Activated CD4-positive, alpha-beta memory T cell treated with anti-CD3 and anti-CD28 coated beads, Interleukin-2, amount 10 ng/mL, durations not matched to agents 7 days and 5 days (primary cell): ENCODE measurements at places on chromosomes 6 and 20. TPM values are rescaled to one million over a fixed set of nuclear protein-coding genes. Genes with fewer than 3 reads are reported as not detected.

- no peak for DNase-seq
- no peak overlapping the region for H3K4me3 ChIP-seq
- H3K4me1 ChIP-seq: no peaks in the 10 kb centered on the region
- no peak overlapping the region for H3K27ac ChIP-seq
- no peaks in the 10 kb centered on the region for H3K27me3 ChIP-seq
Observed at GRCh38 chr6:5592886-5593519, 331.7 kb downstream of the FARS2 start.

GRCh38 chr20:46071573-46071972, 18.2 kb downstream of the NCOA5 start:
- peaks cover 4% of the 10 kb centered on the region for H3K4me1 ChIP-seq
- no peak overlapping the region for H3K4me3 ChIP-seq
- H3K27me3 ChIP-seq: no peaks in the 10 kb centered on the region
- DNase-seq: no peak
- H3K27ac ChIP-seq: no peak overlapping the region

GRCh38 chr20:58744836-58745235, 52.2 kb downstream of the NPEPL1 start:
- H3K27me3 ChIP-seq: peaks cover 24% of the 10 kb centered on the region
- no peak overlapping the region for H3K4me3 ChIP-seq
- DNase-seq: no peak
- H3K4me1 ChIP-seq: no peaks in the 10 kb centered on the region
- H3K36me3 ChIP-seq: no peaks in the 10 kb centered on the region

DNA sequence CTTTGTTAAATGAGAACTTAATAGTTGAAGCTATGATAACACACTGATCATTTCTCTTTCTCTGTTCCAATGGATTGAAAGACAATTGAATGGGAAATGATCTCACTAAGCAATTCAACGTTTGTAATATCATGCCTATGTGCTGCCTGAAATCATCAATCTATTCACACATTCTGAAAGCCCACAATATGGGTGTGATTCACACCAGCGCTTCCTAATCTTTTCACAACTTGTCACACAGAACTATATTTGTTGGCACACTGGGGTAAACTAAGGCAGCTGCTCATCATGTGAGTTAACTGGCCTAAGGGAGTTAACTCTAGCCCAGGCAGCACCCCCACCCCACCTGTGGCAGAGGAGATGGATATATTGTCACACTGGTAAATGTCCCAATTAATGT, 37.1 kb upstream of the UTRN start:
- H3K27me3 ChIP-seq: peaks cover 11% of the 10 kb centered on the region
- DNase-seq: no peak
- no peak overlapping the region for H3K4me3 ChIP-seq
- no peak overlapping the region for H3K27ac ChIP-seq
- H3K4me1 ChIP-seq: peaks cover 25% of the 10 kb centered on the region

Gene HS3ST5
- total RNA-seq: not detected

Gene HLA-B
- 5,157 TPM for total RNA-seq

Gene RRP36
- total RNA-seq: 59.2 TPM

- no peak overlapping the region for H3K27ac ChIP-seq
- no peak for DNase-seq
- H3K27me3 ChIP-seq: peaks cover 10% of the 10 kb centered on the region
- H3K36me3 ChIP-seq: no peaks in the 10 kb centered on the region
- no peak overlapping the region for H3K4me3 ChIP-seq
- peaks cover 8% of the 10 kb centered on the region for H3K4me1 ChIP-seq
Observed at GRCh38 chr20:45181639-45182038, 6.9 kb downstream of the PI3 start.

GRCh38 chr6:69622230-69622629, 174.6 kb downstream of the LMBRD1 start:
- H3K27me3 ChIP-seq: peaks cover 15% of the 10 kb centered on the region
- no peaks in the 10 kb centered on the region for H3K36me3 ChIP-seq
- H3K27ac ChIP-seq: no peak overlapping the region
- no peak for DNase-seq
- no peaks in the 10 kb centered on the region for H3K4me1 ChIP-seq

GRCh38 chr6:156943816-156944215, 166.6 kb downstream of the ARID1B start:
- H3K27me3 ChIP-seq: no peaks in the 10 kb centered on the region
- no peak overlapping the region for H3K27ac ChIP-seq
- no peak overlapping the region for H3K4me3 ChIP-seq
- peaks cover 2% of the 10 kb centered on the region for H3K4me1 ChIP-seq

DNA sequence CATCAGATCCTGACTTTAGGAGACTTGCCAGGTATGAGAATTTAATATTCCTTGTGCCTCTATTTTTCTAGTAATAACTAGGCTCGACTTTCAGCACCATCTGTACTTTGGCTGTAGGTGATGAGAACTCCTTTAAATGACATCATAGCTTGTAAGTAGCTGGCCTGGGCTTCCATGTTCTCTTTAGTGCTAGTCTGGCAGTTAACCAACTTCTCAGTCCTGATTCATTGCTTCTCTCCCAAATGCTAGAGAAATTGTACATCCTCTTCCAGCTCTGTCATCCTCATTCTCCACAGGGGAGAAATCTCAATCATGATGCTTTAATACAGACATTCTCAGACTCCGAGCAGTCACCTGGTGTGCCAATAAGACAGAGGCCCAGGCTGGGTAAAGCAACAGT, 143.5 kb upstream of the MOCS1 start:
- no peak for DNase-seq
- H3K4me1 ChIP-seq: no peaks in the 10 kb centered on the region
- no peaks in the 10 kb centered on the region for H3K36me3 ChIP-seq
- H3K27me3 ChIP-seq: no peaks in the 10 kb centered on the region
- H3K27ac ChIP-seq: no peak overlapping the region

DNA sequence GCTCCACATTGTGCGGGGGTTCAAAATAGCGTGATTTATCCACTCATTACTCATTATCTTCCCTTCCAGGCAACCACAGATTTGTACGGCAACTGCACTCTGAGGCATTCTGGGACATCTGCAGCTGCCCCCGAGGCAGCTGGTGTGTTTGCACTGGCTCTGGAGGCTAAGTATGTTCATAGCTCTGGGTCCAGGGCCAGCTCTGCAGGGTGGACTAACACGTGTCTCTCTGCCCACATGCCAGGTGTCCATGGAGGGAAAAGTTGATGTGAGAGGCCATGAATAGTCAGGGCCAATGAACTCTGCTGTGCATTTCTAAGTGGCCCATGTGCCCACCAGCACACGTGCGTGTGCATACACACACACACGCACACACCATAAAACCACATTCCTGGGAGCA, 74.9 kb downstream of the BFSP1 start:
- no peaks in the 10 kb centered on the region for H3K36me3 ChIP-seq
- H3K4me1 ChIP-seq: peaks cover 4% of the 10 kb centered on the region
- no peak overlapping the region for H3K4me3 ChIP-seq
- no peak overlapping the region for H3K27ac ChIP-seq
- no peak for DNase-seq

- H3K27ac ChIP-seq: no peak overlapping the region
- no peaks in the 10 kb centered on the region for H3K27me3 ChIP-seq
- H3K4me3 ChIP-seq: no peak overlapping the region
- H3K4me1 ChIP-seq: no peaks in the 10 kb centered on the region
Observed at GRCh38 chr20:55099251-55099650, 623.9 kb downstream of the DOK5 start.

DNA sequence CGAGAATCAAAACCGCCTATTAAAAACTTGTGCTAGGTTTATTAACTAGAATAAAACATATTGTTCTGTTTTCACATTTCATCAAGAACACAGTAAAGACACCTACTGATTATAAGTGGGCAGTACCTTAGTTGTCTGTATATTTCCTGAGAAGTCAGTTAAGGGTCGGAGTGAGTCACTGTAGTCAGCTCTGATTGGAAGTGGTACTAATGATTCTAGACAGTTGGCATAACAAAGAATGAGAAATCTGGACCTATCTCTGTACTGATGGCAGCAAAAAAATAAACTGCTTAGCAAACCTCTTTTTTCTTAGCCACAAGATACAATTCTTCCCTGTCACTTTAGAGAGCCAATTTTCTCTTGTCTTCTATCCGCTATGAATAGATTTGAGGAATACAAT, 387.3 kb upstream of the ADGRB3 start:
- no peaks in the 10 kb centered on the region for H3K36me3 ChIP-seq
- H3K4me3 ChIP-seq: no peak overlapping the region
- H3K27ac ChIP-seq: no peak overlapping the region
- no peaks in the 10 kb centered on the region for H3K4me1 ChIP-seq
- DNase-seq: no peak

- H3K36me3 ChIP-seq: no peaks in the 10 kb centered on the region
- H3K27ac ChIP-seq: no peak overlapping the region
- no peak for DNase-seq
- H3K4me1 ChIP-seq: peaks cover 36% of the 10 kb centered on the region
- no peaks in the 10 kb centered on the region for H3K27me3 ChIP-seq
Observed at GRCh38 chr6:135168766-135169165, 12.3 kb upstream of the MYB start.

Gene UBE2J1
- total RNA-seq: 36.9 TPM

GRCh38 chr6:23608931-23609435, 517.0 kb upstream of the NRSN1 start:
- H3K27me3 ChIP-seq: no peaks in the 10 kb centered on the region
- no peak overlapping the region for H3K4me3 ChIP-seq
- no peak for DNase-seq
- no peaks in the 10 kb centered on the region for H3K36me3 ChIP-seq

- no peak overlapping the region for H3K4me3 ChIP-seq
- no peak for DNase-seq
- H3K27ac ChIP-seq: no peak overlapping the region
- peaks cover 16% of the 10 kb centered on the region for H3K27me3 ChIP-seq
- H3K36me3 ChIP-seq: peaks cover 4% of the 10 kb centered on the region
Observed at GRCh38 chr20:46563860-46564221, 13.4 kb upstream of the OCSTAMP start.

DNA sequence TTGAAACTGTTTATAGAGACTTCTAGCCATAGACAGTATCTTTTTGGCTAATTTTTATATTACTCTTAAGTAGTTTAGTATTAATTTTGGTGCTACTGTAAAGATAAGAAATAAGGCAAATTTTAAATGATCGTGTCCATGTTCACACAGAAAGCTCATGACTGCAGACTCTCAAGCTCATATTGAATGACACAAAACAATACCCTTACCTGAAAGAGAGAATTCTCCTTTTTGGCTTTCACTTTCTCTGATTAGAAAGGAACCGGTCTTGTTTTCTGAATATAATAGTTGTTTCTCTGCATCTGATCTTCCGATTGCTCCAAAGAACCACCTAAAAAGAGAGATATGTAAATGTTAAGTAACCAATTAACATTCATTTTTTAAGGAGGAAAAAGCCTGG, 57.0 kb downstream of the FRK start:
- peaks cover 9% of the 10 kb centered on the region for H3K27me3 ChIP-seq
- no peak for DNase-seq
- H3K4me1 ChIP-seq: no peaks in the 10 kb centered on the region
- no peak overlapping the region for H3K27ac ChIP-seq

DNA sequence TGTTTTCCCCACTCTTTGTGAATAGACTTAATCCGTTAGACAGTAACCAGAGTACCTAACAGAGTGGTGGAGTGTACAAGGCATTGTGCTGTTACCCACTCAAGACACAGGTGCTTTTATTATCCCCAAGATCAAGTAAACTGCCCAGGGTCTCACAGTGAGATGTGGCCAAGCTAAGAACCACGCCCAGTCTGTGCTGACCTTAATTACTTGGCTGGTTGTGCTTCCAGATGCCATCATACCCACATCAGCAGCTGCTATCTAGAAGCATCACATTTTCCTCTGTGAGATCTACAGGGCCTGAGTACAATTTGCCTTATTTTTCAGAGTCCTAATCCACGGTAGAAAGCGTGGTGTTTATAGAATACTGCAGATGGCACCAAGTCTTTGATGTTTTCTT, 70.3 kb downstream of the GFRA4 start:
- no peak overlapping the region for H3K4me3 ChIP-seq
- H3K4me1 ChIP-seq: no peaks in the 10 kb centered on the region
- no peak overlapping the region for H3K27ac ChIP-seq
- H3K27me3 ChIP-seq: no peaks in the 10 kb centered on the region
- no peak for DNase-seq

GRCh38 chr6:106002005-106002404, 84.1 kb upstream of the PRDM1 start:
- H3K36me3 ChIP-seq: peaks cover 16% of the 10 kb centered on the region
- H3K27ac ChIP-seq: no peak overlapping the region
- DNase-seq: no peak
- H3K4me3 ChIP-seq: no peak overlapping the region
- H3K27me3 ChIP-seq: peaks cover 8% of the 10 kb centered on the region

- H3K27ac ChIP-seq: no peak overlapping the region
- no peaks in the 10 kb centered on the region for H3K36me3 ChIP-seq
- no peaks in the 10 kb centered on the region for H3K4me1 ChIP-seq
- DNase-seq: no peak
Observed at GRCh38 chr6:95687839-95688238, 110.5 kb downstream of the MANEA start.

- H3K36me3 ChIP-seq: no peaks in the 10 kb centered on the region
- no peak overlapping the region for H3K27ac ChIP-seq
- H3K4me1 ChIP-seq: no peaks in the 10 kb centered on the region
- H3K4me3 ChIP-seq: no peak overlapping the region
- DNase-seq: no peak
Observed at GRCh38 chr6:72218125-72218524, 331.8 kb downstream of the RIMS1 start.

- H3K4me3 ChIP-seq: no peak overlapping the region
- DNase-seq: no peak
- H3K27ac ChIP-seq: no peak overlapping the region
- H3K27me3 ChIP-seq: peaks cover 20% of the 10 kb centered on the region
Observed at GRCh38 chr20:58550275-58551059, 35.3 kb upstream of the APCDD1L start.

Gene CSNK2B
- 212 TPM for total RNA-seq

- peaks cover 20% of the 10 kb centered on the region for H3K27me3 ChIP-seq
- no peak overlapping the region for H3K27ac ChIP-seq
- H3K4me3 ChIP-seq: no peak overlapping the region
- DNase-seq: no peak
- H3K4me1 ChIP-seq: no peaks in the 10 kb centered on the region
- no peaks in the 10 kb centered on the region for H3K36me3 ChIP-seq
Observed at GRCh38 chr20:4234128-4234527, 218.8 kb upstream of the RNF24 start.

- no peak for DNase-seq
- H3K36me3 ChIP-seq: no peaks in the 10 kb centered on the region
- H3K4me3 ChIP-seq: no peak overlapping the region
- peaks cover 2% of the 10 kb centered on the region for H3K27me3 ChIP-seq
- no peaks in the 10 kb centered on the region for H3K4me1 ChIP-seq
- no peak overlapping the region for H3K27ac ChIP-seq
Observed at GRCh38 chr6:154473324-154473723, 37.2 kb downstream of the CNKSR3 start.

GRCh38 chr20:64180673-64181072, 16.4 kb downstream of the MYT1 start:
- no peak overlapping the region for H3K4me3 ChIP-seq
- H3K4me1 ChIP-seq: peaks cover 25% of the 10 kb centered on the region
- H3K27ac ChIP-seq: no peak overlapping the region
- peak; percentile 22 for DNase-seq

Gene METTL24
- not detected for total RNA-seq
